ENCODE measurements at places on chromosomes 5 and 9.

DNA sequence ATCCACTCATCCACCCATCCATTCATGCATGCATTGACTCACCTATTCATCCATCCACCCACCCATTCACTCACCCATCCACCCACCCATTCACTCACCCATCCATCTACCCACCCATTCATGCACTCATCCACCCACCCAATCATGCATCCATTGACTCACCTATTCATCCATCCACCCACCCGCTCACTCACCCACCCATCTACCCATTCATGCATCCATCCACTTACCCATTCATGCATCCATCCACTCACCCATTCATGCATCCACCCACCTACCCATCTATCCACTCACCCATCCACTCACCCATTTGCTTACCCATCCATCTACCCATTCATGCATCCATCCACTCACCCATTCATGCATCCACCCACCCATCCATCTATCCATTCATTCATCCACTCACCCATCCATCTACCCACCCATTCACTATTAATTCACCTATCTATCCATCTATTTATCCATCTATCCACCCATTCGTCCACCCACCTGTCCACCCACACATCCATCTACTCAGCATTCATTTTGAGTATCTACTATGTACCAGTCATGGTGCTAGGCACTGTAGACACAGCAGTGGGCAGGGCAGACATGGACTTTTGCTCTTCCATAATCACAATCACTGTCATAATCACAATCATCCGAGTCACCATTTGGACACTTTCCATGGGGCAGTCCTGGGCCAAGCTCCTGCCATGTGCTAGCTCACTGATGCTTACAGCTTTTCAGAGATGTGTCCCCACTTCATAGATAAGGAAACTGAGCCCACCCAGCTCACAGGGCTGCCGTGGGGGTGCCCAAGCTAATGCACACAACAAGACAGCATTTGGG lies 34.4 kb downstream of the HMCN2 start:
- no peak for DNase-seq

DNA sequence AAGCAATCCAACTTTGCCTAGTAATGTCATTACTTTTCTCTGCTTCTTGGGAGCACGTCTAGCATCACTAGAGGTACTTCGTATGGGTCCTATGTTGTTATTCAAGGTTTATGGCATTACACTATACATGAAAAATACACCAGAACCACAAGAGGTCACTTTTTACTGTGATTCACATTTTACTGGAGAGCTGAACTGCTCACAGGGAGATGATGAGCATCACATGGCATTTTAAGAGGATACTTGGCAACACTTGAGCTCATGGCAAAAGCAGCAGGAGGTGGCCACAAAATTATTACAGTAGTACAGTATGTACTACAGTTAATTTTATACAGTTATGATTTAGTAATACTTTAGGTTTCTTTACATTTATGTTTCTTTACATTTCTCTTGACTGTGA lies 223.4 kb downstream of the PARP8 start:
- no peak for DNase-seq

DNA sequence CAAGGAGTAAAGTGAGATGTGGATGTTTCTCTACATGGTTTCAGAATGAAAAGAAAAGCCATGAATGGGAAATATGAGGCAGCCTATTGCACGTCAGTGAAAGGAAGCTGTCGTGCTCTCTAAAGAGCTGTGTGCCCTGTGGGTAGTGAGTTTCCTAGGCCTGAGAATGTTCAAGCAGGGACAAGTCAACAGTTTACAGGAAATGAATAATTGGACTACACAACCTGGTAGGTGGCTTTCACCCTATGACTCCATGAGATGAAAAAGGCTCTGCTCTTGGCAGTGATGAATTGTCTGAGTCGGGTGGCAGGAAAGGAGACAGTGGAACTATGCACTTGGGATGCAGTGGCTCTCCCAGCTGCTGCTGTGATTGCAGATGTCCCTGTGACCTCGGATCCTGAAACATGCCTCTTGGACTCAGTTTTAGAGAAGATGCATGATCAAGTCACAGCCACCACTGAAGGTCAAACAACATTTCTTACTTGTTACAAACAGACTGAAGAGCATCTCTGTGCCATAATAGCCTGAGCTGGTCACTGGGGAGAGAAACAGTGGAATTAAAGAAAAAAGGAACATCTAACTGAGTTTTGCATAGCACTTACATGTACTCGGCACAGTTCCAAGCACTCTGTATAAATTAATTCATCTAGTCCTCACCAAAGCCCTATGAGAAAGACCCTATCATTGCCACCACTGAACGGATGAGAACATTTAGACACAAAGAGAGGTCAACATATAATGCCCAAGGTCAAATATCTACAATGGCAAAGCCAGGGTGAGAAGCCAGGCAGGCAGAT lies 293.7 kb downstream of the SPOCK1 start:
- no peak for DNase-seq

DNA sequence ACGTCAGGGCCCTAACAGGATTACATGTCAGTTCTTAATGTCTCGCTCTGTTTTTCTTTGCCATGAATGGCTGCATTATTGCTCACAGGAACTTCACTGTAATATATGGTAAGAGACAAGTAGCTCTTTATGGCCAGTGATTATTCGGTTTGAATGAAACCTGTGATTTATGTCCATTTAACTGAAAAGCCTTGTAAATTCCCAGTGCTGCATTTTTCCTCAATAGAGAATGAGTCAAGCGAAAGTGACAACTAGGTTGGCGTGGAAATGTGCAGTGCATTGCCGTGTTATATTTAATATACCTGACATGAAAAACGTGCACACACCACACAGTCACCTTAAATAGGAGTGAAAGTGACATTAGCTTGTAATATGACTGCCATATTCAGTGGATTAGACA lies 163.1 kb downstream of the PBX3 start:
- no peak for DNase-seq

GRCh38 chr9:109780453-109781033 lies 545 bp downstream of the PALM2AKAP2 start:
- DNase-seq: no peak

Measured in SHP77 (cell line).